Activated naive CD4-positive, alpha-beta T cell (primary cell): ENCODE measurements at places on chromosomes 5 and 9.

DNA sequence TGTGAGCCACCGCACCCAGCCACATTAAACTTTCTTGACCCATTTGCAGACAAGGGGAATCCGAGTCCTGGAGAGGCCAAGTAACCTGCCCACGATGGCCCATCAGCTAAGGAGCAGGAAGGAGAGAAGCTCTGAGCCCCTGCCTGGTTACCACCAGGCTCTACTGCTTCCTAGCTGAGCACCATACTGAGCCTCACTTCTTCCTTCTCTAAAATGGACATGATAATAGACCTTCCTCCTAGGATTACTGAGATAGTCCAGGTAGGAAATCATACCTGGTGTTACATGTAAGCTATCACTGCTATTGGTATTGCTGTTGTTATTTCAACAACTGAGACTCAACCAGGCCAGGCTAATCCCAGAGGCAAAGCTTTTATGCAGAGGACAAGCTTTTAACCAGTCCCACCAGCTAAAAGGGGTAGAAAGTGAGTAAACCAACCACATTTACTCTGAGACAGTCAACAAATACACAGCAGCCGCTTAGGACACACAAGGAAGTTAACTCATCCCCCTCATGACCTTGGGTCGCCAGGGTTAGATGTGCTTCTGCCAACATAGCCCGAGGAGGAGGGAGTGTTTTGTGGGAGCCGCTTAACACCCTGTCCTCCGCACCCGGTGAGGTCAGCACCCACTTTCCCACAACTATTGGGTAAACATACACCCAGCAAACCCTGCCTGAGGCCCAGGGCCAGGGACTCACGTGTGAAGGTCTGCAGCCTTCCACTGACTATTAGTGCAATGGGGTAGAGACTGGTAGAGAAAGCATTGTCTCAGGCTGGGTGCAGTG, 20.6 kb upstream of the PTGES start:
- no peak for DNase-seq

GRCh38 chr5:14868771-14869170, 2.8 kb downstream of the ANKH start:
- DNase-seq, result no peak

DNA sequence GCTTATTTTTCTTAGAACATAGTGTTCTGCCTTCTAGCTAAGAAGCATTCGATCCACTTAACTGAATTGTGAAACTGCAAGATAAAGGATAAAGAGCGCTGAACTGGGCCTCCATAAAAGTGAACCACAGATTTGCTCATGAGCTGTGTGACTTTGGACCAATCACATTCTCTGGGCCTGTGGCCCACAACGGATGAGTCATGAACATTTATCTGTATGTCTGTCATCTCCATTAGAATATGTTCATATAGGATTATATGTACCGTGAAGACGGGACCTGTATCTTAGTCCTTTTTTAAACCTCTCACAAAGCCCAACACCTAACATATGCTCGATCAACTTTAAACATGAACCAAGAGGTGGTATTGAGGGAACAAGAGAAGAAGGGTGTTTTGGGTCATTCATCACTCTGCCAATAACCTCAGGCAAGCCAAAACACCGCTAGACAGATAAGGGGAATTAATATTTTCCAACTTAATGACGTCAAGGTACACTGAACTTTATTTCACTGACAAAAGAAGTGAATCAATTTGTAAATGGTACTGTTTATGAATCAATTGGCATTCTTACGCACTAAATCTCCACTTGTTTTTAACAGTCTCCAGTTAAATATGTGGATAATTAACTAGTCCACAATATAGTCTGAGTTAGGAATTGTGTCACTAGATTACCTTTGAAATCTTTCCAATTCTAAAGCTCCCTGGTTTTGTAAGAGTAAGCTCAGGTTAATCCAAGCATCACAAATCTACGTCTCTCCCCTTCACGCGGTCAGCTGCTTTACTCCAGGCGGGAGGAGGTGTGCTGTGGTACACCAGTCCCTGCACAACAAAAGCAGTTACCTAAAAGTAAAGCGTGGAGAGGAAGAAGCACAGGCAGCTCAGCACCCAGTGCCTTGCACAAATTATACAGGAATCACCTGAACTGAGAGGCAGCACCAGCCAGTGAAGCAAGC, 1.6 kb downstream of the TMEM245 start:
- peak; percentile 28 for DNase-seq

GRCh38 chr9:120442308-120442995, 137.5 kb downstream of the CDK5RAP2 start:
- DNase-seq, result no peak

- DNase-seq, result no peak
These were observed 43.4 kb upstream of the N4BP3 start for GRCh38 chr5:178069909-178070308.

- no peak for DNase-seq
These were observed 155.8 kb upstream of the GRAMD2B start for GRCh38 chr5:126267438-126267837.

DNA sequence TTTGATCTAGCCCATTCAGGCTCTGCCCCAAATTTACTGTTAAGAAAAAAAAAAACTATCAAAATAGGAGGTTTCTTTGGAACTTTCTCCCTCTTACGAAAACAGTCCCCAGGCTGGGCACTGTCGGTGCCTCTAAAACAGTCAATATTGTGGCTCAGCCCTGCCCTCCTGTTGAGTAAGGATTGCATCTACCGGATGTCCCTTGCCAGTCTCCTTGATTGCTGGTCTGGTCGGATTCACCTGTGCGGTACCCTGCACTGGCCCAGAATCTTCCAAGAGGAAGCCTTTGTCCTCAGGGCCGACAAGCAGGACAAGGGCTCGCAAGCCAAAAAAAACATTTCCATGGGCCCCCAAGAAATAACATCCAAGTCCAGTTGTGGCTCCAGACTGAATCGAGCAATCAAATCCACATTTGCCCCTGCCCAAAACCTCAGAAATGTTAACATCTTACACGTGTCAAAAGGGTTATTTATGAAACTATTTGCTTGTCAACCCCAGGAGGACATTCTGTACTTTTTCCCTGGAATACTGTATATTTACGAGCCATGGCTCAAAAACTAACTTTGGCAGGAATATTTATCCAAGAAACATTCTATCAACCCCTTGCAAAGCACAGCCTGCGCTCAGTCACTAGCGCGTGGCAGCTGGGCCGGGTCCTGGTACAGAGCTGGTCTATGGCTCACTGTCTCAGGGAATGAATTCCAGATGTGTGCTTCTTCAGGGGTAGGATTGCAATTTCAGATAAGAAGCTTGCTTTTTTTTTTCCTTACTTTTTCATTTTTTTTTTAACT, 129.2 kb upstream of the ADRA1B start:
- DNase-seq, result no peak

DNA sequence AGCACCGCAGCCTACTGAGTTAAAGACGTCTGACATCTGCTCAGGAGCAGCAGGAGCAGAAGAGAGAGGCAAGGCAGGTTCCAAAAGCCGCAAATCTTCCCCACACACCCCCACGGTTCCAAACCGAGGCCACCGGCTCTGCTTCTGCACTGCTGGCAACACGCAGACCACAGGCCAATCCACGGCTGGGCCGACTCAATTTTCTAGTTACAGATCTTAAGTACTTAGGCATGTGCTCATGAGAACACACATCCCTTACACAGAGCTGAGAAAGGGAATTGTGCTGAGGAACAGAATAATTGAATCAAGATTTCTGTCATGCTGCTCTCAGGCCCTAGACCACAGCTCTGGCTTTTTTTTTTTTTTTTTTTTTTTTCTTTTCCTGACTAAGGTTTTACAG, 32.6 kb downstream of the PAX5 start:
- DNase-seq, result no peak

DNA sequence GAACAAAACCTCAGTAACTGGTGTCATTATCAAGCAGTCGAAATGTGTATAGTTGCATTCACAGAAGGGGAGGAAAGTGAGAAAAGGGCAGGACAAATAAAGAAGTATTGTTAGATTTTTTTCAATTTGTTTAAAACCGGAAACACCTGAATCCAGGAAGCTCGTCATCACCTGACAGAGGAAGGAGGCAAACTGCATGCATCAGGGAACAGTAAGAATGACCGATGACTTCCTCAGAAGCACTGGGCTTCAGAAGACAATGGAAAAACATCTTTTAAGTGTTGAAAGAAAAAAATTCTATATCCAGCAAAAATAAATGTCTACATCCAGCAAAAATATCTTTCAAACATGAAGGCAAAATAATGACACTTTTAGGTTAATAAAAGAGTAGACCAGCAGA, 29.5 kb downstream of the PLEKHG4B start:
- DNase-seq, result no peak

- DNase-seq, result no peak
These were observed 183.4 kb downstream of the TMEM38B start for GRCh38 chr9:105877721-105878120.

GRCh38 chr9:113536483-113537228, 73.1 kb downstream of the RGS3 start:
- no peak for DNase-seq

GRCh38 chr5:135221187-135221473, 177.9 kb downstream of the MACROH2A1 start:
- DNase-seq, result no peak

GRCh38 chr5:151569132-151570046, 21.7 kb downstream of the FAT2 start:
- DNase-seq, result no peak

DNA sequence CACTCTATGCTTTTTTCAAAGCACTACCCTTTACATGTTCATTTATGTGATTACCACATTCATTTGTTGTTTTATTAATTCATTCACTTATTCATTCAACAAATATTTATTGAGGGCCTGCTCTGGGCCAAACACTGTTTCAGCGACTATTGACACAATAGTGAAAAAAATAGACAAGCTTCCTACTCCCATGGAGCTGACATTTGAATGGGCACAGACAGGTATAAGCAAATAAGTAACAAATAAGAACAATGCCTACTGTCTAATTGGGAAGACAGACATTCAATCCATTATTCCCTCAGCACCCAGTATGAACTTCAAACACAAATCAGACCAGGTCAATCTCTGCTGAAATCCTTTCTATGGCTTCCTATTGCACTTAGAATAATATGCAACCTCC, 156.9 kb upstream of the NR3C1 start:
- DNase-seq, result no peak

GRCh38 chr5:172816925-172817562, 17.0 kb upstream of the ERGIC1 start:
- no peak for DNase-seq

DNA sequence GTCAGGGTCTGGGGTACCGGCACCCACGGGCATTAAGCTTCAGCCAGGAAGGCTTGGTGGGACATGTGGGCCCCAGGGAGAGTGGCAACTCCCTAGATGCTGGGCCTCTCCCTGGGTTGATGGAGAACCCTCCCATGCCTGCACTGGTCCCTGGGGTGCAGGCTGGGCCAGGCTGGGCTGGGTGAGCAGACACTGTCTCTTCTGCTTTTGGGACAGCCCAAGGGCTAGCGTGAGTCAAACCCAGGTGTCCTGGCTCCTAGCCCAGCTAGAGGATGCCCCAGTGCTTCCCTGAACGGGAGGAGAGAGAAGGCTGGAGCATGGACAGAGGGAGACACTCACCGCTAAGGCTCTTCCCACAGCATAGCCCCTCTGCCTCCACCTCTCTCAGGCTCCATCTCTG, 5.7 kb upstream of the AQP7 start:
- no peak for DNase-seq

GRCh38 chr9:105281272-105281671, 36.8 kb downstream of the SLC44A1 start:
- DNase-seq, result no peak

GRCh38 chr5:4295663-4296339, 700.2 kb downstream of the IRX1 start:
- no peak for DNase-seq

GRCh38 chr9:112933696-112934095, 43.0 kb upstream of the SLC46A2 start:
- DNase-seq, result no peak

- no peak for DNase-seq
These were observed 577.7 kb downstream of the EBF1 start for GRCh38 chr5:158521995-158522394.

- no peak for DNase-seq
These were observed 160.1 kb upstream of the DAB2 start for GRCh38 chr5:39584927-39585326.

DNA sequence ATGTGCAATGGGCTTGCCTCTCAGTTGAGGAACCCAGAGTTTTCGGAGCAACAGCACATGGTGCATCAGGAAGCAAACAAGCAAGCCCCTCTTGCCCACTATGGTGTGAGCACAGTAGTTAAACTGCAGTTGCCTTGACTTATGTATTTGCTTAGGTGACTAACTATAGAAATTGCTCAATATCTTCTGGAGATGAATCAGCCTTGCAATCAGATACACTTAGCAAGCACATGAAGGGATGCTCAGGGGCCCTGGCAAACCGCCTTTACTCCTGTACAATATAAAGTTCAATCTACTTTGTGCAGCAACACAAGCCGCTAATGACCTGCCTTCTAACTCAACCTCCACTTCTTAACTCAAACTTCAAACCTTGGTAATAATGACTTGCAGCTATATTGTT, 581.7 kb upstream of the RIOK2 start:
- DNase-seq, result no peak

- no peak for DNase-seq
These were observed 31.6 kb downstream of the ADAM19 start for GRCh38 chr5:157543825-157544622.

- no peak for DNase-seq
These were observed 367.8 kb downstream of the TLE1 start for GRCh38 chr9:81321551-81321950.

GRCh38 chr5:6729386-6730310, 16.4 kb downstream of the TENT4A start:
- no peak for DNase-seq

DNA sequence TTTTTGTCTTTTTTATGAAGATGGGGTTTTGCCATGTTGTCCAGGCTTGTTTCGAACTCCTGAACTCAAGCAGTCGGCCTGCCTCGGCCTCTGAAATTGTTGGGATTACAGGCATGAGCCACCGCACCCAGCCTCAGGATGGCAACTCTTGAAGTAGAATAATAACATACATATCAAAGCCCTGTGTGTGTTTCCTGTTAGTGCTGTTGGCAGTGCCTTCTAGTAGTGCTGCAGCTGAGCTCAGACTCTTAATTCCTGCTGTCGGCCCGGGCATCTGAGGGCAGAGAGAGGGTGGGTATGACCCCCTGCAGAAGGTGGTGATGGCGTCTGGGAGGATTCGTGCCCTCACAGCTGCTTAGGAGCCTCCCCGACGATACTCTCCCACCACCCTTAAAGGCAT, 227.2 kb downstream of the PDZD2 start:
- DNase-seq, result no peak

DNA sequence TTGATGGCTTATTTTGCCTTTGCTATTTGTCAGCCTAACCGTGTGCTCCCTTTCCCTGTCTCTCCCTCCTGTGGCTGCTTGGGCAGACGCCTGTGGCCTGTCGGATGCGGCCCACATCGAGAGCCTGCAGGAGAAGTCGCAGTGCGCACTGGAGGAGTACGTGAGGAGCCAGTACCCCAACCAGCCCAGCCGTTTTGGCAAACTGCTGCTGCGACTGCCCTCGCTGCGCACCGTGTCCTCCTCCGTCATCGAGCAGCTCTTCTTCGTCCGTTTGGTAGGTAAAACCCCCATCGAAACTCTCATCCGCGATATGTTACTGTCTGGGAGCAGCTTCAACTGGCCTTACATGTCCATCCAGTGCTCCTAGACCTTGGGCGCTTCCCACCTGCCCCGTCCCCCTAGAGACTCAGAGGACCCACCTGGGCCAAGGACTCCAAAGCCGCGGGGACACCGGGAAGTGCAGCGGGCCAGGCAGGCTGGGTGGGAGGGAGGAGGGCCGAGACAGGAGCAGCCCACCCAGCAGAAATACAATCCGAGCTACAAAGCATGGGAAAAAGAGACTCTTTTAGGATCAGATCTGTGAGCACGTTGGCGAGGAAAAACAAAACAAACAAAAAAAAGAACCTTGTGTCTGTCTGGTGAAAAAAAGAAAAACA, 10.6 kb downstream of the NR2F1 start:
- DNase-seq, result no peak

- DNase-seq, result no peak
These were observed 12.0 kb downstream of the GPSM1 start for GRCh38 chr9:136339173-136339957.
